Caco-2 (cell line): ENCODE measurements at places on chromosomes 1 and 21. TPM values are rescaled to one million over a fixed set of nuclear protein-coding genes. Genes with fewer than 3 reads are reported as not detected.

Gene SPRR2A
- not detected in 2 replicates for total RNA-seq

Gene TP73
- total RNA-seq = 11.7 and 11.9 TPM in 2 replicates

Gene MRPL9
- 122 and 131 TPM in 2 replicates for total RNA-seq

DNA sequence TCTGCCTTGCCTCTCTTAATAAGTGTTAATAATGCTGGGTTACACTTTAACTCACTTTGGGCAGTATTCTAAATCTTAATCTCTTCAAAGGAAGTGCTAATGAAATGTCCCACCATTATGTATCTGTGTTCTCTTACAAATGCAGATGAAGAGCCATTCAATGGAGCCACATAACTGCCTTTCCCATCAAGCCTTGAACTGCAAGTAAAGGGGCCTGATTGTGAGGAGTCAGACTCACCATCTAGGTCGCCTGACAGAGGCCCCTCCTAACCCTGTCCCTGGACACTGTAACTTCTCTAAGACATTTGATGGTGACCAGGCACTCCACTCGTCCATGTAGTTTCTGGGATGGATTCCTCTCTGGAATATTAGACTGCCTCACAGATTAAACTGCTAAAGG, 329.4 kb downstream of the KIF26B start:
- no peak for DNase-seq

DNA sequence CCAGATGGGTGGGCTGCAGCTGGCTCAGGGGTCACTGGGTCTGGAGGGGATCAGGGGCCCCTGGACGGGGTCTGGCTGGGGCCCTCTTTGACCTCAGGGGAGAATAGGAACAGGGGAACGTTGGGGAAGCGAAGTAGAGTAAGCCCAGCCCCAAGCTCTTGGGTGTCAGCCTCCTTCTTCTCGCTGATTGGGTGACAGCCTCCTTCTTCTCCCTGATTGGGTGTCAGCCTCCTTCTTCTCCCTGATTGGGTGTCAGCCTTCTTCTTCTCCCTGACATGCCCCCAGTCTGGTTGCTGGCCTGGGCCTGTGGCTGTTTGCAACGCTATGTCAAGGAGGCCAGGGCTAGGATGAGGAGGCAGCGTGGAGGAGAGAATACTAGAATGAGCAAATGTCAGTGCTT, 76.7 kb upstream of the CASZ1 start:
- DNase-seq = no peak

- DNase-seq = no peak
Observed at GRCh38 chr1:22832414-22832786, 121.8 kb downstream of the EPHB2 start.

- DNase-seq = no peak
Observed at GRCh38 chr21:44526096-44526997, 13.6 kb downstream of the KRTAP10-1 start.

- DNase-seq = peak; percentile 92
Observed at GRCh38 chr21:39348355-39349210, at the start of gene HMGN1. HMGN1 (minus strand) TSS chr21:39349088; CDS start chr21:39348917, 171 bp downstream.

- no peak for DNase-seq
Observed at GRCh38 chr21:32256873-32257620, 21.8 kb downstream of the MIS18A start.

Gene UBIAD1
- total RNA-seq = 13.9 and 17.0 TPM in 2 replicates

Gene OR2T33
- total RNA-seq = not detected in 2 replicates

DNA sequence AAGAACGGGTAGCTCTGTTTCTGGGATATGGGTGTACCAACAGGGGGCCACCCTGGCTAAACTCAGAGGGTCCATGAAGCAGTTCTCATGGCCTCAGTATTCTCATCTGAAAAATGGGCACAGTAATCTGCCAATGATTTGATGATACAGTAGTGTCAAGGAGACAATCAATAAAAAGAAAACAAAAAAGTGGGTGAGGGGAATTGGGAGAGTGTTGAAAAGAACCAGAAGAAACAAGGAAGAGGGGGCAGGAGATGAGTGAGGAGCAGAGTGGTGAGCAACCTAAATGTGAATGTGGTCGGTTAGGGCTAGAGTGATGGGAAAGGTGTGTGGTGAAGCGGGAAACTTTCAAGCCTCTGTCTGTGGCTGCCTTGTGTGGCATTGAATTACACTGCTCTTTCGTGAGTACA, 2.0 kb downstream of the SLAMF7 start:
- no peak for DNase-seq

Gene WDR64
- not detected in 2 replicates for total RNA-seq

GRCh38 chr1:62082456-62083363, 111.9 kb upstream of the L1TD1 start:
- peak; percentile 35 for DNase-seq

DNA sequence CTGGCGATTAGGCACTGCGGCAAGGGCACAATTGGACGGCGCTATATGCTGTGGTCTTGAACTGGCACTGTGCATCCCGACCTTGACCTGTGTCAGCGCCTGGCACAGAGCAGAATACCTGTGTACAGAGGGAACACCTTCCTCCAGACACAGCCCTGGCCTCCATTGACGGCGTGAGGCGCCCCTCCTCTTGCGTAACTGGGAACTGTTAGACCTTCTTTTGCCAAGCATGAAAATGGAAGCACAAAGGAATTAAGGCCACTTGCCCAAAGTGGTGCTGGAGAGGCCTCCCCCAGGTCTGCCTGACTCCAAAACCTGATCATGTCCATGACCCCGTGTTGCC, 6.8 kb upstream of the AGTRAP start:
- no peak for DNase-seq

DNA sequence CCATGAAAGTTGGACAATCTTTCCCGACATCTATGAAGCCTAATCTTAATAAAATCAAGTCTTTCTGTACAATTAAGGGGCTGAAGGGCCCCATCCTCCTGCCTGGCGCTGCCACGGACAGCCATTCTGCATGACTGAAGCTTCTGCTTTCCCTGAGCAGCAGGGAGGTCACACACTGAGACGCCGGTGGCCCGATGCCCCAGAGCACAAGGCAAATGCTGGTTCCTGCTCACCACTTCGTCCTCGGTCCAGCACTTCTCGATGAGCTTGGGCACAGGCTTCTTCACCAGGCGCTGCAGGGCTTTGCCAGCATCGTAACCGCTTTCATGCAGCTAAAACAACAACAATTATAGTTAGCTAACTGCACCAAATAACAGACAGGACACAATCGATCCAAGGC, 147.8 kb downstream of the SLC45A1 start:
- no peak for DNase-seq

DNA sequence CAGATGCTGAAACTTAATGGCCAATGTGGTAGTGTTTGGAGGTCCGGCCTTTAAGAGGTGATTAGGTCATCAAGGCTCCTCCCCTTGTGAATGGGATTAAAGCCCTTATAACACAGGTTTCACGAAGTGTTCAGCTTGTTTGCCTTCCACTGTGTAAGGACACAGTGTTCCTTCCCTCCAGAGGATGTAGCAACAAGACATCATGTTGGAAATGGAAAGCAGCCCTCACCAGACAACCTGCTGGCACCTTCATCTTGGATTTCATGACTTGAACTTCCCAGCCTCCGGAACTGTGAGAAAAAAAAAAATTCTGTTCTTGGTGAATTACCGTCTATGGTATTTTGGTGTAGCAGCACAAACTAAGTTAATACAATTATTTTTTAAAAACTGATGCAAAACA, 613.8 kb downstream of the KIF26B start:
- DNase-seq = no peak

- DNase-seq = no peak
Observed at GRCh38 chr1:203548892-203549291, 54.9 kb downstream of the OPTC start.

DNA sequence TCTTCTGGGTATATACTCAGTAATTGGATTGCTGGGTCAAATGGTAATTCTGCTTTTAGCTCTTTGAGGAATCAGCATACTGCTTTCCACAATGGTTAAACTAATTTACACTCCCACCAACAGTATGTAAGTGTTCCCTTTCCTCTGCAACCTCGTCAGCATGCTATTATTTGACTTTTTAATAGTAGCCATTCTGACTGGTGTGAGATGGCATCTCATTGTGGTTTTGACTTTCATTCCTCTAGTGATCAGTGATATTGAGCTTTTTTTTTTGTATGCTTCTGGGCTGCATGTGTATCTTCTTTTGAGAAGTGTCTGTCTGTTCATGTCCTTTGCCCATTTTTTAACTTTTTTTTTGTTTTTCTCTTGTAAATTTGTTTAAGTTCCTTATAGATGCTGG, 279.4 kb downstream of the PTGER3 start:
- DNase-seq = no peak

GRCh38 chr1:197731449-197731848, 43.8 kb downstream of the DENND1B start:
- DNase-seq = no peak

- peak; percentile 18 for DNase-seq
Observed at GRCh38 chr1:160032165-160032820, 503 bp upstream of the PIGM start.
